Right hindlimb (tissue), 1 donor: ENCODE measurements at places on chromosomes 13 and 19.
A peak's percentile ranks its signal among the peaks of the same experiment; 100 is the strongest.

DNA sequence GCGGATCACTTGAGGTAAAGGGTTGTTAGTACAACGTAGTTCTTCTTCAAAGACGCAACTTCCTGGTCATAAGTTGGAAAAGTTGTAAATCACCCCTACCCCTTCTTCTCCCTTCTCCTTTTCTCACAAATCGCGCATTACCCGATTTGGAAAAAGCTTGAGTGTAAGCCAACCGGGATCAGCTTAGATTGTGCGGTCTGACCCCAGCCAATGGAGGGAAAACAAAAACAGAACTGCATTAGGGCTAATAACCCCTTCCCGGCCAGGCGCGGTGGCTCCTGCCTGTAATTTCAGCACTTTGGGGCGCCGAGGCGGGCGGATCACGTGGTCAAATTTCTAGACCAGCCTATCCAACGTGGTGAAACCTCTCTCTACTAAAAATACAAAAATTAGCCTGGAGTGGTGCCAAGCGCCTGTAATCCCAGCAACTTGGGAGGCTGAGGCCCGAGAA lies 806 bp downstream of the ZNF90 start:
- peak; percentile 43 for DNase-seq

DNA sequence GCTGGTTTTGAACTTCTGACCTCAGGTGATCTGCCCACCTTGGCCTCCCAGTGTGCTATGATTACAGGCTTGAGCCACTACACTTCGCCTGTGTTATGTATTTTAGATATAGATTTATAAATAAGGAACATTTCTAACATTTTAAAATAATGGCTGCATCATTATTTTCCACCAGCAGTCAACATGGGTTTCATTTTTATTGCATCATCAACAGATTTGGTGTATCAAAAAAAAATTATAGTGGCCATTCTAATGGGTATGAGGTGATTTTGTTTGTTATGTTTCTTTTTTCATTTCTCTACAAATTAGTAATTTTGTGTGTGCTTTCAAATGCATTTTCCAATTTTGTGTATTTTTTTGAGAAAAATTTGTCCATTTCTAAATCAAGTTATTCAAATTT lies 16.2 kb upstream of the ZNF93 start:
- DNase-seq: no peak

GRCh38 chr19:19457671-19458070 lies 52.2 kb downstream of the GATAD2A start:
- DNase-seq: no peak

DNA sequence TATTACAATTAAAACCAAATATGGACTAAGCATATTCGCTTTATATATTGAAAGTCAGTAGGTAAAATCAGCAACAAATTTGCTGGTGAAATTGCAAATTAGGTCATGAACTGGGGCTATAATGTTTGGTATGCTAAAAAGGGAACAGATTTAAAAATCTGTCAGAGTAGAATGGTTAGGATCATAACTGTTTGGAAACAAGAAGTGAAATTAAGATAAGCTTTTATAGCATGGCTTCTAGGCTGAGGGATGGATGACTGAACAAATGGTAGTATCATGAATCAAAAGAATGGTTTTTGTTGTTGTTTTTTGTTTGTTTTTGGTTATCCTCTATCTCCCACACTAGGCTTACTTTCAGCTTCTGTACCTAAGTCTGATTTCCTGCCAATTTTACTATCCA lies 1090.4 kb downstream of the PCDH9 start:
- no peak for DNase-seq

- DNase-seq: peak; percentile 68
These were observed 6.5 kb upstream of the LIPE start for GRCh38 chr19:42433503-42434260.

DNA sequence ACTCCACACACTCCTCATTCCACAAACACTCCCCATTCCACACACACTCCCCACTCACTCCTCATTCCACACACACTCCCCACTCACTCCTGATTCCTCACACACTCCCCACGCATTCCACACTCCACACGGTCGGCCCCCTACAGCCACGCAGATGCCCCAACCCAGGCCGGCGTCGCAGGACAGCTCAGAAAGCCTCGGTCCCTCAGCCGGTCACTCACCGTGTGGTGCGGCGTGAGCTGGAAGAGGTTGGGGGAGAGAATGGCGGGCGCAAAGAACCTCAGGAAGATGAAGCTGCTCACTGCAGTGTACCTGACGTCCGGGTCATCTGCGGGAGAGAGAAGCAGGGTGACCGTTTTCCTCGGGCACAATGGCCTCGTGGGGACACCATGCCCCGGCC lies 39.0 kb upstream of the C13orf46 start:
- DNase-seq: no peak

- DNase-seq: peak; percentile 51
These were observed 60.9 kb downstream of the ATP8A2 start for GRCh38 chr13:25432691-25433090.

DNA sequence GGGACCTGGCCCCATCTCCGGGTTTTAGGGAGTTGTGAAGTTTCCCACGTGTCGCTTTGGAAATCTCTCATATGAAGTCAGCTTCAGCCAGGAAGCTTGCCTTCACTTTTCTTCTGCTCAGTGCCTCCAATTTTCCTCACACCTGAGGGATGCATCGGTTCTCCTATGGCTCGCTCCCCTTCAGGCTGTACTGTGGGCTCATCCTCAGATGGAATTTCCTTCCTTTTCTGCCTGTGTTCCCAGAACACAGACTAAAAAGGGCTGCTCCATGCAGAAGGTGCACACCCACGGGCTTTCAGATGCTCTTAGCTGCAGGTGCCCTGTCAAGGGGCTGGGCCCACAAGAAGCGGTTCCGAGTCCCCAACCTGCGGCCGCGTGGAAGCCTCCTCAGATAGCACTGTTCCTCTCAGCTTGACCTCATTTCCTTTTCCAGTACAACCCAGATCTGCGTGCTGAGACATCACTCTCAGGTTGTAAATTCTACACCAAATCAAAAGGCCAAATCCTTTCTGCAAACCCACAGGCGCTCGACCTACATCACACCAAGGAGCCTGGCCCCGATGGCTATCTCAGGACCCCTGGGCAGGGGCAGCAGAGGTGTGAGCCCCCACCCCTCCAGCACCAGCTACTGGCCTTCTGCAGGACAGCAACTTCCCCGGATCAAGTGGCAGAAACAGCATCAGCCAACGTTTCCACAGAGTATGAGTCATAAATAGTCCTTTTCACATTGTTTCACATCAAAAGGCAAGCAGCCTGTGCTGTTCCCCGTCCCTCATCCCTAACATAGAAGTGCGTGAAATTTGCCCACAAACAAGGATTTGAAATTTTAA lies 275.9 kb downstream of the ZNF536 start:
- DNase-seq: no peak

DNA sequence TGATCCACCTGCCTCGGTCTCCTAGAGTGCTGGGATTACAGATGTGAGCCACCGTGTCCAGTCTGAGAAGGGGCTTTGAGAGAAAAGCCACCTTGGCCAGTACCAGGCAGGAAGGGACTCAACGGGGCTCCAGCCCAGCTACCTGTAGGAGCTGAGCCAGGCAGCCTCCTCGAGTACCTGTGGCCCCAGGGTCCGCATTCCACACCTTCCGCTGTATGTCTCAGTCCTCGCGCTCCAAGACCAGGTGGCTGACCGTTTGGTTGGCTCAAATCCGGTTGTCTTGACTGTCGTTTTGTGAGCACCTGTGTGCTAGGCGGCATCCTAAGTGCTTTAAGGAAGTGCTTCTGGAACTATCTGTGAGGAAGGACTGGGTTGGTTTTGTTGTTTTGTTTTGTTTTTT lies 16.2 kb downstream of the MARK4 start:
- DNase-seq: no peak

- DNase-seq: no peak
These were observed 475.5 kb downstream of the TSHZ3 start for GRCh38 chr19:30873691-30874090.

GRCh38 chr13:48728876-48729275 lies 75.1 kb downstream of the CYSLTR2 start:
- no peak for DNase-seq

GRCh38 chr13:23456437-23457210 lies 23.1 kb upstream of the SACS start:
- no peak for DNase-seq

- no peak for DNase-seq
These were observed 17.4 kb upstream of the LILRA2 start for GRCh38 chr19:54556194-54556593.

- no peak for DNase-seq
These were observed 1.7 kb downstream of the B9D2 start for GRCh38 chr19:41362143-41362847.

- DNase-seq: peak; percentile 38
These were observed 4.4 kb downstream of the CCDC61 start for GRCh38 chr19:45999653-46000121.

- no peak for DNase-seq
These were observed 20.0 kb downstream of the NOVA2 start for GRCh38 chr19:45953676-45954075.

- DNase-seq: no peak
These were observed 10.8 kb downstream of the F2RL3 start for GRCh38 chr19:16899566-16900075.

DNA sequence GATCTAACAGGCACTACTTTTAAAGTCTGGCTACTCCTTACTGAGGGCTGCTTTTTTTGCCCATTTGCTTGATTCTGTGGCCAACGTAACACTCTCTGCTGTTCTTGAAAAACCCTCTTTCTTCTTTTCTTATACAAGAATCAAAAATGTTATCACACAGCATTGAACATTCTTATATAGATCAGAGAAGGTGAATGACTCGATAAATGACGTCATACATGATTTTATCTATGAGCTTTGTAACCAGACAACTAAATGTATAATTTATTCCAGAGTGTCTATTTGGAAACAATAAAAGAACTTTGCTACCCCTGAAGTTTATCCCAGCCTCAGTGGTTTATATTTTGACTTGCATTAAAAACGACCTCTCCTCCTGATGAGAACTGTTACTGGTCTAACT lies 12.4 kb downstream of the RFX2 start:
- no peak for DNase-seq

- DNase-seq: no peak
These were observed 61.1 kb upstream of the GPR12 start for GRCh38 chr13:26821672-26822071.

GRCh38 chr13:46795321-46795720 lies 1.6 kb downstream of the ESD start:
- DNase-seq: no peak

GRCh38 chr19:42255766-42256745 lies 1.1 kb upstream of the ERF start:
- DNase-seq: peak; percentile 82

- DNase-seq: no peak
These were observed 9.1 kb downstream of the SOX21 start for GRCh38 chr13:94703271-94703670.

DNA sequence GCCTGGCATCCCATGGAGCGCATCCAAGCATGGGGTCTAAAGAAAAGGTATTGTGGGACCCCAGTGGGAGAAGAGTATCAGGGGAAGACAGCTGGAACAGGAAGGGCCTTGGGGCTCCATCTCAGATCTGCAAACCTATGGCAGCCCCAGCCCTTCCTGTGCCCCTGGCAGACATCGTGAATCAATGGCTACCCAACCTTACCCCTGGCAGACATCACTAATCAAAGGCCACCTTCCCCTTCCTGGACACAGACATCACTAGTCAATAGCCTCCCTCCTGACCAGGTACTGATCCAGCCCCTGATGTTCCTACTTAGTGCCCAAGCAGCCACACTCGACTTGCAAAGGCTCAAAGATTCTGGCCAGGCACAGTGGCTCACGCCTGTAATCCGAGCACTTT lies 15.8 kb downstream of the F2RL3 start:
- DNase-seq: no peak

DNA sequence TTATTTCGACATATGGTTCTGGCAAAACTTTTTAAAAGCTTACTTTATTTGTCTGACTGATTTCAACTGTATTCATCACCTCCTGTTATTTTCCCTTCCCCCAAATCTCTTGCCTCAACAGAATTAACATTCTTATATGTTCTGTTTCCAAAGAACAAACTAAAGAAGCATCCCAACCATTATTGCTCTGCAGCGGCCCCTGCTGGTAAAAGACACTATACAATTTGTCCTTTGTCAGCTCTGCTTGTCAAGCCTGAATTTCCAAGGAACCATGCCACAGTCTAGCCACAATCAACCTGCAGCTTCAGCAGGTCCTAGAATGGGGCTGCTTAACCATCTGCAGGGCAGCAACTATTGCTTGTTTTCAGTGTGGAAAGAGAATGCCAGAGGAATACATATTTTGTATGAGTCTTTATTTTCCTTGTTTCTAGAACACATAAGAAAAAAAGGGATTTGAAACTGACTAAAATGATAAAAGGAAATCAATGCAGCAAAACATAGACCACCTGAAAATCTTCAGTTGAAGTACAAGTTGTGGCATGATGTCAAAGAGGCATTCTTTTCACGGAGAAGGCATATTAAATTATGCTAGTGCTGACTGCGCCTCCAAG lies 845.3 kb downstream of the DIAPH3 start:
- DNase-seq: peak; percentile 79

- no peak for DNase-seq
These were observed 40.6 kb downstream of the TPT1 start for GRCh38 chr13:45300190-45300985.

DNA sequence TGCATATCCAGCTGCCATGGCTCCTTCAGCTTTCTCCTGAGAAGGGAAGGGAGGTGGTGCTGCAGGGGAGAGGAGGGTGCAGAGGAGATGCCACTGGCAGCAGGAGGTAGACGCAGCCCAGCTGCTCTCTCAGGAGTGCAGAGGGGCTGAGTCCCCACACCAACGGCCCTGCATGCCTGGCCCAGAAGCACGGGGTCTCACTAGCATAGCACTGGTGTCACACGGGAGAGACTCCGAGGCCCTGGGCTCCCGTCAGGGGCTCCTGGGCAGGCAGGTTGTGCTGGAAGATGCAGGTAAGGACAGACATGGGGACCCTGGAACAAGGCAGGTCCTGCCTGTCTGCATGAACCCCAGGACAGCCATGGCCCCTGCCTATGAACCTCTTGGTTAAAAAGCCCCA lies 80.1 kb downstream of the C1QTNF9 start:
- no peak for DNase-seq

GRCh38 chr13:99320693-99321481 lies 13.7 kb upstream of the GPR183 start:
- DNase-seq: no peak

- no peak for DNase-seq
These were observed 901 bp downstream of the DPF1 start for GRCh38 chr19:38223119-38223523.

- no peak for DNase-seq
These were observed 86.9 kb downstream of the HSPH1 start for GRCh38 chr13:31074756-31075155.
